ENCODE measurements at places on chromosomes 6 and 20.

- DNase-seq = no peak
These were observed 781.0 kb upstream of the ADGRB3 start for GRCh38 chr6:67854098-67854497.

DNA sequence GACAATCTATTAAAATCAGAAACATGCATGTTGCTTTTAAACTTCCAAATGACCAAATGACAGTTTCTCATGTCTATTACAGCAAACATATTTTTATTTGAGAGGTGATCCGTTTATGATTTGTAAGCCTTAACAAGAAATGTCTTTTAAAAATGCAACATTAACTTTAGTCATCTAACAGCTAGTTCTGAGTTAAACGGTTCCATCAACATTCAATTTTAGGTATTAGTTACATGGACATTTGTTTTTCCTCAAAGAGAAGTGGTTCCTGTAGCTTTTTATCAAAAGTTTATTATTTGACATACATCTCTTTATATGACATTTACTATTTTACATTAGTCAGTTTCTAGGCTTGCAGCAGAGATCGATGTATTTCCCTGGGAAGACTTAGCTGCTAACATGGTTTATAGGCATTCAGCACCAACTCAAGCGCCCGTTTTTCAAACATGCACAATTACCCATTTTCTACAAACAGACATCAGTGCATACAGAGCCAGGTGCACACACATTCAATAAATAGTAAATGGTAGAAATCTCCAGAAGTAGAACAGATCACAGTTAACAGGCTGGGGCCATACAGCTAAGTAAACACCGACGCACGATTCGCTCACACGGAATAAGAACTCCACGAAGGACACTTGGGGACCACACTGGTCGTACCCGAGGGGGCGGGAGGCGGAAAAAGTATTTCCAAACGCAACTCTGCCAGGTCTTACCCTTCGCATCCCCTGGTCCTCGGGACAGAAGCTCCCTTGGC, 882 bp downstream of the CNR1 start:
- DNase-seq = no peak

DNA sequence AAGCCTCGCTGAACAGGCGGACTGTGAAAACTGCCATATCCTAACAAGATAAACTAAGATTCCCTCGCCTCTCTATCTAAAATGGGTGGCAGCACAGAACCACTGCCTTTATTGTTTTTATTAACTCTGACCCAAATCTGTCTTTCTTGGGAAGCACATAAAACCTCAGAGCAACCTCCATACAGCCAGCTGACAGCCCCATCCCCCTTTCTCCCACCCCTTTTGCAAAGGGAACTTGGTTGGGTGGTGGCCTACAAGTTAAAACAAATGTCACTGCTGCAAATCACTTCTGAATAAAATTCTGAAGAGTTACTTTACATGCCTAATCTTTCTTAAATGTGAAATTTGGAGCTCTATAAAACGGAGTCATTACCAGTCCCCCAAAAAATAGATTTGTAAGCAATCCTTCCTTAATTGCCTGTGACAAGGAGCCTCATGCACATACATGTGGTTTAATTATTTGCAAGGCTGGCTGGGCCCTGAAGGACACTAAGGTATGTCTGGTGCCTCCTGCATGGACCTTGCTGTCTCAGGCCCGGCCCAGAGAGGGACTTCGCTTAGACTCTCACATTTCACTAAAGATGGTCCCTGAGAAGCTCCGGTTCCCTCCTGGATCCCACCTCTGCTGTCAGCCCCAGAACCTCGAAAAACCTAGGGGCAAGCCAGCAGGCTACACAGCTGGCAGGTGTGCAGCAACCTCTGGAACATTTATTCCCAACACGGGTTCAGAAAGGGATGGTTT, 21.7 kb downstream of the PXDC1 start:
- DNase-seq = no peak

- no peak for DNase-seq
These were observed 28.8 kb upstream of the GGTLC1 start for GRCh38 chr20:24017458-24017755.

DNA sequence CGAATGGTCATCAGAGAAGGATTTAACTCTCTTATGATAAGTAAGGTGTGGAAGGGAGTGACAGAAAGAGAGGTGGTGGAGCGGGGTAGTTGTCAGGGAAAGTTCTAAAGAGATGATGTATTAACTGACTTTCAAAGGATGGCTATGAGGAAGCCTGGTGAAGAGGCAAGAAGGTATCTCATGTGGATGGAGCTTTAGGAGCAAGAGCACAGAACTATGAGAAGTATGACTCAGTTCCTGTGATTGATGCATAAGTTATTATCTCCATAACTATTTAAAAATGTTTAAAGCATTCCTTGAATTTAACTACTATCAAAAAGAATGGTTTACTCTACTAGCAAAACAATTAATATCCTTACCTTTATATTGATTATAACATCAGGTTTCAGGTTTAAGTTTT, 28.8 kb downstream of the AK9 start:
- no peak for DNase-seq

DNA sequence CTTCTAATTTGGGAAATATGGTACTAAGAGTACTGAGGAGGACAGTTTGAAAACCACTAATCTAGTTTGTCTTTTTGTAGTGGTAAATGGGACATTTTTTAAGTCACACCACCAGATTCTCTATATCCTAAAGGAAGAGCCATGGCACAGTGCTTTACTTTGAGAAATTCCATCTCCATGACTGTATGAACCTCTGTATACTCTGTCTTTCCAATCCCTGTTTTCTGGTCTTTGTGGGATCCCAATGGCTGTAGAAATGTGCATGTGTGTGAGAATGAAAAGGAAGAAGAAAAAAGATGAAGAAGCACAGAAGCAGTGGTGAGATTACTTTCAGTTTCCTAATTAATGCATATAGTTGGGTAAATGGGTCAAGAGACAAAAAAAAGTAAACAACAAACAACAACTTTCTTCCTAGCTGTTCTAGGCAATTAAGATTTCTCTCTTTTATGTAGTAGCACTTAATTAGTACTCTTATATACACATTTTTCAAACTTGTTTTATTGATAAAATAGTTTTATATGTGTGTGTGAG, 141.2 kb upstream of the HCRTR2 start:
- DNase-seq = no peak

DNA sequence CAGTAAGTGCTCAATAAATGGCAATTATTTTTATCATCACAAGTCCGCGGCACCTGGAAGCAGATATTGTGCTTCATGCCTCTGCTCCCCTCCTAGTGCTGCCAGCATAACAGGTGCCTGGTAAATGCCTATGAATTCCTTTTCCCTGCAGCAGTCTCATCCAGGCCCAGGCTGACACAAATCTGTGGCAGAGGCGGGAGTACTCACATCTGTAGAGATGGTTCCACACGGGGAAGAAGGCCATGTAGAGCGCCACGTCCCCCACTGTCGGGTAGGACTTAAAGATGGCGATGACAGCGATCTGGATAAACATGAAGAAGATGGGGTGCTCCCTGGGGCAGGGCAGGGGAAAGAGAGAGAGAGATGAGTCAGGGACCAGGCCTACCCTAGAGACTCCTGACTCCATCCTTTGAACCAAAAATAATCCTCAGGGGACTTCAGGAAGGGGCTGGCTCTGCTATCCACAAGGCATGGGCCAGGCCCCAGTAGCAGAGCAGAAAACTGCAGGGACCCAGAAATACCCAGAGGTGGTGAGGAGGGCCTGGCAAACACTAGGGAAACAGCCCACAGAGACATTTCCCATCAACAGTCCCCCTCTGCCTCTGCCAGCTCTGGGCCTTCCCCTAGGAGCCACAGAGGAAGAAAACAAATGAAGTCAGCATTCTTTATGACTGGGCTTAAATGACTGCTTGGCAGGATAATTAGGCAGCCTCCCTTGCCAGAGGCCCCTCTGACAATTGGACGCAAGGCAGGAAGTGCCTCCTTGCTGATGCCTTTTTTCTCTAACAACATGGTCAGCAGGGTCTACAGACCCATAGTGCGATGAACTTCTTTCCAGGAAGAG, 23.0 kb downstream of the MAP1LC3A start:
- DNase-seq = peak; percentile 70

DNA sequence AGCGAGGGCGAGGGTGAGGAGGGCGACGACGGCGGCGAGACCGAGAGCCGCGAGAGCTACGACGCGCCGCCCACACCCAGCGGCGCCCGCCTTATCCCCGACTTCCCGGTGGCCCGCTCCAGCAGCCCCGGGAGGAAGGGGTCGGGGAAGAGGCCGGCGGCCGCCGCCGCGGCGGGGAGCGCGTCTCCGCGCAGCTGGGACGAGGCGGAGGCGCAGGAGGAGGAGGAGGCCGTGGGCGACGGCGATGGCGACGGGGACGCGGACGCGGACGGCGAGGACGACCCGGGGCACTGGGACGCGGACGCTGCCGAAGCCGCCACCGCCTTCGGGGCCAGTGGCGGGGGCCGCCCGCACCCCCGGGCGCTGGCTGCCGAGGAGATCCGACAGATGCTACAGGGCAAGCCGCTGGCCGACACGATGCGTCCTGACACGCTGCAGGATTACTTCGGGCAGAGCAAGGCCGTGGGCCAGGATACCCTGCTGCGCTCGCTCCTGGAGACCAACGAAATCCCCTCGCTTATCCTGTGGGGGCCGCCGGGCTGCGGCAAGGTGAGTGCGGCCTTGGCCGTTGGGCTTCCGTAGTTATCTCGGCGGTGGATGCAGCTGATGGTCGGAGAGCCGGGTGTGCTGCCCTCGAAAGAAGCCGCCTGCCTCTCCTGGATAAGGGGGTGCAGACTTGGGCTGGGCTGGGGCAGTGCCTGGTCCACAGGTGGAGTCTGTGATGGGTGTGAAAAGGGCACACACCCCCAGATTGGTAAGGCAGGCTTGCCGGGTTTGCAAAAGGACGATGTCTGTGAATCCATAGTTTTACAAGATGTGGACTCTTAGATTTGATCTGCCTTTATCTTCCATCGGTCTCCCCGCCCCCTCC, 938 bp downstream of the WRNIP1 start:
- DNase-seq = no peak

DNA sequence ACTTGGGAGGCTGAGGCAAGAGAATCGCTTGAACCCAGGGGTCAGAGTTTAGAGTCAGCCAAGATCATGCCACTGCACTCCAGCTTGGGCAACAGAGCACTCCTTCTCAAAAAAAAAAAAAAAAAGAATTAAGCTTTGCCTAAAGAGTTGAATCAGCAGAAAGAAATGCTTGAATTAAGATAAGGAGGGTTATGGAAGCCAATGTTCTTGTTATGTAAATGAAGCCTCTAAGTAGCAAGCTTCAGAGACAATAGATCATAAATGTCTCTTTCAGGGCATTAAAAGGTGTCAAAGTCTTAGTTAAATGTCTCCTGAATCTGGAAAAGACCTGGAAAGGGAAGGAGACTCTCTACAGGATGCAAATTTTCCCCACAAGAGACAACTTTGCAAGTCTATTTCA, 69.7 kb upstream of the FAM83B start:
- DNase-seq = no peak

- DNase-seq = no peak
These were observed 8.3 kb upstream of the MMP9 start for GRCh38 chr20:46000262-46000996.

- no peak for DNase-seq
These were observed 109.0 kb downstream of the TAF4 start for GRCh38 chr20:61956396-61957342.

DNA sequence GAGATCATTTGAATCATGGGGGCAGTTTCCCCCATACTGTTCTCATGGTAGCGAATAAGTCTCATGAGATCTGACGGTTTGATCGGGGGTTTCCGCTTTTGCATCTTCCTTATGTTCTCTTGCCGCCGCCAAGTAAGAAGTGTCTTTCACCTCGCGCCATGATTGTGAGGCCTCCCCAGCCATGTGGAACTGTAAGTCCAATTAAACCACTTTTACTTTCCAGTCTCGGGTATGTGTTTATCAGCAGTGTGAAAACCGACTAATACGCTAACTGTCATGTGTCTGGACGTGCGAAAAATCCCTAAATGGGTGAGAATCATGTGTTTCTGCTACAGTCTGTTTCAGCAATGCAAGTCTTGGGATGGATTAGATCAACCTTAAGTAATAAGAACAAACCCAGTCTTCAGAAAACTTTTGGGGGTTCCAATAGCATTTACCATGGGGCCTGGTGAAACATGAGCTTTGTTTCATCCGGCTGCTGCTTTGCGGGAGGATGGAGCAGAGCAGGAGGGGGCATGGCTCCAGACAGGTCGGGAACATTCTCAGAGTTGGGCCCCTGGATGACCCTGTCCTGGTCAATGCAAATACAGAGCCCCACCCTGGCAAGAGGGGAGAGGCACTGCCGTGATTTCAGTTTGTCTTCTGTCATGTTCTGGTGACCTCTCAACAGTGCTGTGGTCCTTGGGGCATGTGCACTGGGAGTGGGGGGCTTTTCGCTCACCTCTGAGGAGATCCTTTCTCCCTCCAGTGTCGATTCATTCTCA, 41.5 kb downstream of the CTCFL start:
- no peak for DNase-seq

GRCh38 chr6:167146977-167147376, 10.8 kb downstream of the GPR31 start:
- DNase-seq = no peak

DNA sequence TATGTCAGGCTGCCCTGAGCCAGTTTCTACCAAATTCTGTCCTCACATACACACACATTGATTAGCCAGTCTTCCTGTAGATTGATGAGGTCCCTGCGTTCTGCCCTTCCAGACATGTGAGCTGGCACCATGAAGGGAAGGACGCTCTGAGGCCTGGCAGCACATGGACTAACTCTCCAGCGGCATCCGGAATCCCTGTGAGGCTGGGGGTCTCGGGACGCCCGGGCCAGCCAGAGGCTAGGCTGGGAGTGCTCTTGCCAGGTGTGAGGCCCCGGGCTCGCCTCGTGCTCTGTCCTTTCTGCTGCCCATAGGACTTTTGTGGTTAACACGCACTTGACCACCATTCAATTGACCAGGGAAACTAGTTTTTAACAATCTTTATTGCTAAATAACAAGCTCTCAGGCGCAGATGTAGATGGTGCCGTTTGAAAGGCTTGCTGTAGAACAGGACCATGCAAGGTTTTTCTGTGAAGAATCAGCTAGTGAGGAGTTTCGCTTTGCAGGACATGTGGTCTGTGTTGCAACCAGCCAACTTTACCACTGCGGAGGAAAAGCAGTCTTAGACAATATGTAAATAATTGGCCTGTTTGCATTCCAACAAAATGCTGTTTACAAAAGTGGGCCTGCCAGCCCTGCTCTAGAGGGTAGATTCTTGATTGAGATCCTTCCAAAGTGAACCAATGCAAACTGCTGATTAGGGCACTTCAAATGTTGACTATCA, 29.3 kb downstream of the FOXF2 start:
- DNase-seq = no peak

- no peak for DNase-seq
These were observed 142.5 kb upstream of the SPACA1 start for GRCh38 chr6:87905101-87905641.

DNA sequence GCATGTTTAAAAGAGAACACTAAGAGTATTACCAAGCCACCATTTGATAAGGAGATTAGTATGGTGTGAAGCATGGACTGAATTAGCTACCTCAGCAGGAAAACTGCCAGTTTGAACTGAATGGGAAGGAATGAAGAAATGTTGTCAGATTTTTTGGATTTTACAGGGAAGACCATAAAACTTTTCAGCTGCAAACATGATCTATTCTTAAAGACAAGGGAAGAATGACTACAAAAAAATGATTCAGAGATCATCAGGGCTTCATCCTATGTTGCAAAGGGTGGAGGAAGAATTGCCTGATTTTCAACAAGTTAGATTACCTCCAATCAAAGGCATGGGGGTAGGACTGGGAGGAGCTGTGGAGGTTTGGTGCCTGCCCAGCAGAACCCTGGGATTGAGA, 49.3 kb upstream of the MTRF1L start:
- no peak for DNase-seq

- DNase-seq = no peak
These were observed 140.8 kb upstream of the RIMS1 start for GRCh38 chr6:71745525-71745924.

- DNase-seq = no peak
These were observed 189.1 kb upstream of the EYS start for GRCh38 chr6:65896140-65896539.

All from Ammon's horn (tissue), 1 donor.